K562 (cell line): ENCODE measurements at places on chromosomes 7 and 10. TPM values are rescaled to one million over a fixed set of nuclear protein-coding genes. Genes with fewer than 3 reads are reported as not detected.

- DNase-seq: no peak
These were observed 17.4 kb upstream of the CEP41 start for GRCh38 chr7:130458257-130458656.

The AEBP1 gene
- total RNA-seq: 0.78 and 0.87 TPM in 2 replicates

The ANKRD61 gene
- total RNA-seq: not detected in 2 replicates

- DNase-seq: no peak
These were observed 111.0 kb downstream of the LMBR1 start for GRCh38 chr7:156781972-156782371.

DNA sequence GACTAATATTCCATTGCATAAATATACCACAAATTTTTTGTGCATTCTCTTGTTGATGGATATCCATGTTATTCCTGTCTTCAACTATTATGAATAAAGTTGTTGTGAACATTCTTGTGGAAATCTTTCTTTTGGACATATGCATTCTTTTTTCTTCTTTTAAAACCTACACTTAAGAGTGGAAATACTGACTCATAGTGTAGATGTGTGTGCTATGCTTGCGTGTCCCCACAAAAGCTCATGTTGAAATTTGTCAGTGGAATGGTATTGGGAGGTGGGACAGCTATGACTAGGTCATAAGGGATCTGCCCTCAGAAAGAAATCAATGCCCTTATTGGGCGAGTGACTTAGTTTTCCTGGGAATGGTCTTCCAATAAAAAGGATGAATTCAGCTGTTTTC lies 203.6 kb upstream of the PRSS58 start:
- no peak for DNase-seq

GRCh38 chr7:68718097-68718551 lies 880.2 kb upstream of the AUTS2 start:
- no peak for DNase-seq

- peak; percentile 16 for DNase-seq
These were observed 3.6 kb downstream of the ARL3 start for GRCh38 chr10:102710609-102711008.

- DNase-seq: no peak
These were observed 343.1 kb downstream of the HPSE2 start for GRCh38 chr10:98892523-98892922.

DNA sequence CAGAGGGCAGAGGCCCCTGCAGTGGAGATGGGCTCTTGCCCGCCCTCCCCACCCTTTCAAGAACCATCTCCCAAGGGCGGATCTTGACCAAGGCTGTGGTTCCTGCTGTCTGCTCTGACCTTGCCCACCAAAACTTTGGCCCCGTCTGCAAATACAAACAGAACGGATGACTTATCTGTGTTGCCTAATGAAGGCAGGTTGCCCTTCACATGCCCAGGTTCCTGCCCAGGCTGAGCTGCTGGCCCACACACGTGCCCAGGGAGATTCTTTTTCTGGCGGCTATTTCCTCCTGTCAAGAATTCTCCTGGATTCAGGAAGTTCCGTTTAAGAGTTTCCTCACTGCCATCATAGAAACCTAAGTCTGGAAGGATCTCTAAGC lies 78.3 kb downstream of the PROSER2 start:
- no peak for DNase-seq

DNA sequence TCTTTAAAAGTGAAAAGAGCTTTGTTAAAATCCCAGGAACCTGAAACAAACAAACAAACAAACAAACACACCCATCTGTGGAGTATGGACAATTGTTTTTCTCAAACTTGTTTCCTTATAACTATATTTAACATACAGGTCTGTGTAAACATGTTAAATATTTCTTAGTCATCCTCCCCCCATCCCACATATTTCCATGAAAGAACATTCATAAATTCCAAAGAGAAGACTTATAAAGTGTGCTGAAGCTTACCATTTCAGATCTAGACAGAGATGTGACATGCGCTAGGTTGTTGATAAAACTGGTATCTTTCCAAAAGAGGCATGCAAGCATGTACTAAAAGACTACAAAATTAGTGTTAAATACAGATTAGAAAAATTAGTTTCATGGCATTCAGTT lies 6.5 kb downstream of the FKBP14 start:
- no peak for DNase-seq

The IQUB gene
- total RNA-seq: 1.1 and 1.9 TPM in 2 replicates

- DNase-seq: no peak
These were observed 31.6 kb upstream of the USP6NL start for GRCh38 chr10:11643039-11643438.
